ENCODE measurements at places on chromosomes 1 and 21. TPM values are rescaled to one million over a fixed set of nuclear protein-coding genes. Genes with fewer than 3 reads are reported as not detected.
A peak's percentile ranks its signal among the peaks of the same experiment; 100 is the strongest.

Gene TMOD4
- 1.3 TPM for polyA plus RNA-seq

Gene NIBAN1
- 24.7 TPM for polyA plus RNA-seq

Gene LINGO4
- 1.3 TPM for polyA plus RNA-seq

Gene MYBPH
- polyA plus RNA-seq, result not detected

Gene TSSK3
- 2.7 TPM for polyA plus RNA-seq

Gene PDC
- polyA plus RNA-seq, result not detected

GRCh38 chr1:152932170-152932811, 14.7 kb upstream of the SPRR5 start:
- H3K4me1 ChIP-seq, result no peaks in the 10 kb centered on the region
- no peak overlapping the region for H3K27ac ChIP-seq
- no peak overlapping the region for H3K4me3 ChIP-seq

DNA sequence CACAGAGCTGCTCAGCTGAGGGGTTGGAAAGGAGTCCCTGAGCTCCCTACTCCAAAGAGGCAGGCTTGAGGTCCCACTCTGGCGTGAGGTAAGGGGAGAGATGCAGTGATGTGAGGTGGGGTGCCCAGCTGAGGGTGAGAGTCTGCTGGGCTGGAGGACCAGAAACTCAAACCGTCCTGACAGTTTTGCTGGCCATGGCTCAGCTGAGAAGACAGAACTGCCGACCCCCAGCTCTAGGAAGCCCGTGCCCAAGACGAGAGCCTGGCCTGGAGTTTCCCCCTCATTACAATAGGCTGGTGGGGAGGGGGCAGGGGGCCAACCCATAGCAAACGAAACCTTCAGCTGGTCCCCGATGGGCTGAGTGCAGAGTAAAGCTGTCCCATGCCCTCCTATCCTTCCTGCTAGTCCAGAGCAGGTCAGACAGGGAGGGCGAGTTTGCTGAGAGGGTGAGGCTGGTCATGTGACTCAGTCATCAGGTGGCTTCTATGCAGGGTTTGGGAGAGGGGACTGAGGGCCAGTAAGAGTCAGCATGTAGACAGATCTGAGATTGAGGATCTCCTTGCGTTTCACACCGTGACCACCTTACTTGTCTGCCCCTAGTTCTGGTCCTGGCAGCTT, 129.3 kb downstream of the PRDM2 start:
- H3K27ac ChIP-seq, result no peak overlapping the region
- no peak overlapping the region for H3K4me3 ChIP-seq
- no peaks in the 10 kb centered on the region for H3K4me1 ChIP-seq

GRCh38 chr1:82264802-82265201, 464.1 kb downstream of the ADGRL2 start:
- H3K36me3 ChIP-seq, result no peaks in the 10 kb centered on the region
- no peak overlapping the region for H3K4me3 ChIP-seq
- no peaks in the 10 kb centered on the region for H3K4me1 ChIP-seq
- DNase-seq, result no peak
- no peaks in the 10 kb centered on the region for H3K27me3 ChIP-seq
- H3K27ac ChIP-seq, result no peak overlapping the region

DNA sequence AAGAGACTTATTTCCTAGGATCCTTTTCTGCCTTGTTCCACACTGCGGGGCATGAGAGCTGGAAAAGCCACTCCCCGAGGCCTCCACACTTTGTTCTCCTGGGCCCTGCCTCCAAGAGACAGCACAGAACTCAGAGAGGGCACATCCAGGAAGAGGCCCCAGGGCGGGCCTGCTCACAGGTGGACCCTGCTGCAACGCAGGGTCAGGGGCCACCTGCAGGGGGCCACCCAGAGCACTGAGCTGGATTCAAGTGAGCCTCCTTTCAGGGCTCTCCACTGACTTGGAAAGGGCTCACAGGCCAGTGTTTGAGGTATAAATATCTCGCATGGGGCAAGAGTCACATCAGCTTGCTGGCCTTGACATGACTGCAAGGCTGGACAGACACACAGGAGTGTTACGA, 4.8 kb downstream of the RGS16 start:
- DNase-seq, result no peak
- H3K4me1 ChIP-seq, result peaks cover 14% of the 10 kb centered on the region
- no peak overlapping the region for H3K27ac ChIP-seq
- H3K36me3 ChIP-seq, result no peaks in the 10 kb centered on the region
- H3K27me3 ChIP-seq, result peaks cover 5% of the 10 kb centered on the region

DNA sequence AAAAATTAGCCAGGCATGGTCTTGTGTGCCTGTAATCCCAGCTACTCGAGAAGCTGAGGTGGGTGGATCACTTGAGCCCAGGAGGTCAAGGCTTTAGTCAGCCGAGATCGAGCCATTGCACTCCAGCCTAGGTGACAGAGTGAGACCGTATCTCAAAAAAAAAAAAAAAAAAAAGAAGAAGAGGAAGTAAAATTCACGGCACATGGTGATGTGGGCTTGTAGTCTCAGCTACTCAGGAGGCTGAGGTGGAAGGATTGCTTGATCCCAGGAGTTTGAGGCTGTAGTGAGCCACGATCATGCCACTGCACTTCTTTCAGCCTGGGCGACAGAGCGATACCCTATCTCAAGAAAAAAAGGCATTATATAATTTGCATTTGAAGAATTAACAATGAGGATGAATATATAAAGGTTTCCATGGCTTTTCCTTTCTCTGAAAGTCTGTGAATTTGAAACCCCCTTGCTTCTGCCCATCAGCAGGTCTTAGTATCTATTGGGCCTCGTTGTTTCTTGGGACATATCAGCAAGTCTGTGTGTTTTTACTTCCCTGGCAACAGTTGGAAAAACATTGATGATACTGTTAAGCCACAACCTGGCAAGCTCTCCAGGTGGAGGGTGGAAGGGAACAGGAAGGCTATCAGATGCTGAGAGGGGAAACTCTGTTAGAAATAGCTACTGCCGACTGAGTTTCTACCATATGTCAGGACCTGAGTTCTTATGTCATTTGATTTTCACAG, 4.6 kb upstream of the PLA2G2D start:
- H3K36me3 ChIP-seq, result no peaks in the 10 kb centered on the region
- no peak overlapping the region for H3K27ac ChIP-seq
- no peak for DNase-seq
- H3K27me3 ChIP-seq, result peaks cover 4% of the 10 kb centered on the region
- H3K4me1 ChIP-seq, result no peaks in the 10 kb centered on the region

DNA sequence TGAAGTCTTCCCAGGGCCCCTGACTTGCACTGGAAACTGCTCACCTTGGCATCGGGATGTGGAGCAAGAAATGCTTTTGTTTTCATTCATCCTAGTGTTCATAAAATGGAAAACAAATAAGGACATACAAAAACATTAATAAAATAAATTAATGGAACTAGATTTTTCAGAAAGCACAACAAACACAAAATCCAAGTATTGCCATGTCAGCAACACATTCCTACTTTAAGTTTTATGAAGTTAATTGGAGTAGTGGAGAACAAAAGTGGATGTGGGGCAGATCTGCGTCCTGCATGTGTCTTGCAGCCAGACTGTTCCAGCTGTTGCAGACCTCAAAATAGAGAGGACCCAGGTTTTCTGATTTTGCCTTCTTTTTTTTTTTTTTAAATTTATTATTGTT, 32.9 kb downstream of the PRMT2 start:
- DNase-seq, result no peak
- H3K27ac ChIP-seq, result no peak overlapping the region
- no peaks in the 10 kb centered on the region for H3K27me3 ChIP-seq
- peaks cover 8% of the 10 kb centered on the region for H3K36me3 ChIP-seq
- H3K4me1 ChIP-seq, result peaks cover 15% of the 10 kb centered on the region
- H3K4me3 ChIP-seq, result peak overlapping the region; percentile 81

GRCh38 chr1:204503122-204503912, 8.7 kb upstream of the PIK3C2B start:
- H3K4me3 ChIP-seq, result no peak overlapping the region
- peaks cover 34% of the 10 kb centered on the region for H3K4me1 ChIP-seq
- H3K36me3 ChIP-seq, result no peaks in the 10 kb centered on the region
- DNase-seq, result peak; percentile 68

DNA sequence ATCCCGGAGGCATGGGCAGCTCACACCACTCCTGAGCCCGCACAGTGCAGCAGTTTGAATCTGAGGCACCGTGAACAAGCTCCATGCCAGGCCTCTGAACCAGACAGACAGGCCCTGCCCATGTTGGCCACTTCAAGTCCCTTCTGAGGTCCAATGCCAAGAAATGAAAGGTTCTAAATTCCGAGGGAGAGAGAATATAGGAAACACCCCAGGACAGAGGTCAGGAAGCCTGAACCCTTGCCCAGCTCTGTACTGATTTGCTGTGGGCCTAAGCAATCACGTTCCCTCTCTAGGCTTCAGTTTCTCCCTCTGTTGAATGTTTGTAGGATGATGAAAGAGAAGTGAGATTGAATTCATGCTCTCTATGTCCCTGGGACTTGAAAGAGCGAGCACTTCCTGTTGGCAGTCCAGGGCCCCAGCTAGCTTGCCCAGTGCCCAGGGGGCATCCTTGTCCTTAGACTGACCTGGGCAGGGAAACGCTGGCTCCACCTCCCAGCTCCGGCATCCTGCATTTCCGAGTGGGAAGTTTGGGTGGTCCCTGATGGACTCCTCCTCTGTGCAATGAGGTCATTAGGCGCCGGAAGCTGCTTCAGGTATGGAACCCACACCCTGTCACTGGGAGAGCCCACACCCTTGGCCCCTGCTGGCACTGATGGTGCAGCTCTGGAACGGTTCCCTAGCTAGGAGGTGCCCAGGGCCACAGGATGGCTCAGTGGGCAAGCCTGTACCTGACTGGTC, 242.4 kb upstream of the TMEM51 start:
- no peak overlapping the region for H3K4me3 ChIP-seq
- no peaks in the 10 kb centered on the region for H3K4me1 ChIP-seq
- H3K27me3 ChIP-seq, result no peaks in the 10 kb centered on the region
- H3K36me3 ChIP-seq, result no peaks in the 10 kb centered on the region
- no peak for DNase-seq

DNA sequence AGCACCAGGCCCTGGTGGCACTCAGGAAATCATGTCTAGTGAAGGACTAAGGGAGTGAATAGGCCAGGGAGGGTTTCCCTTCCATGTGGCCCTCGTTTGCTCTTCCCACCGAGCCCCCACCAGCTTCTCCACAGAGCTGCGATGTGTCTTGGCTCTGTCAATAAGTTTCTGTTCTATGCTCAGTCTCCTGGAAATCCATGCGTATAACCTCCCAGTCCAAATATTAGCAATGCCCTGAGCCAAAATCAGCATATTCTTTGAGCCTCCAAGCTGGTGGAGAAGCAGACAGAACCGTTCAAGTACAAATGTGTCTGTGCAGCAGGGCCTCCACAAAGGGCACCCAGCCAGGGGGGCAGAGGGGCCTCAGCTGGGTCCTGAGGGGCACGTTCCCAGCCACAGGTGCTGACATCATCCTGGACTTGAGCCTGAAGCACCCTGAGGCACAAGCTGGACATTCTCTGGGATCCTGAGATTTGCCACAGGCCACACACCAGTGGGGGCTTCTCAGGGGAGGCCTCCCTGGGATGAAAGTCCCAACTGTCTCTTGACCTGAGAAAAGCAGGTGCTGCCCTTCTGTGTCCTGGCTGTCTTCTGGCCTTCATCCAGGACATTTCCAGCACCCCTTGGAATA, 350.5 kb upstream of the VAMP3 start:
- no peaks in the 10 kb centered on the region for H3K36me3 ChIP-seq
- peaks cover 7% of the 10 kb centered on the region for H3K27me3 ChIP-seq
- no peaks in the 10 kb centered on the region for H3K4me1 ChIP-seq

- peaks cover under 1% of the 10 kb centered on the region for H3K27me3 ChIP-seq
- no peak for DNase-seq
- H3K27ac ChIP-seq, result no peak overlapping the region
These were observed 24.0 kb downstream of the MTOR start for GRCh38 chr1:11238311-11238710.

DNA sequence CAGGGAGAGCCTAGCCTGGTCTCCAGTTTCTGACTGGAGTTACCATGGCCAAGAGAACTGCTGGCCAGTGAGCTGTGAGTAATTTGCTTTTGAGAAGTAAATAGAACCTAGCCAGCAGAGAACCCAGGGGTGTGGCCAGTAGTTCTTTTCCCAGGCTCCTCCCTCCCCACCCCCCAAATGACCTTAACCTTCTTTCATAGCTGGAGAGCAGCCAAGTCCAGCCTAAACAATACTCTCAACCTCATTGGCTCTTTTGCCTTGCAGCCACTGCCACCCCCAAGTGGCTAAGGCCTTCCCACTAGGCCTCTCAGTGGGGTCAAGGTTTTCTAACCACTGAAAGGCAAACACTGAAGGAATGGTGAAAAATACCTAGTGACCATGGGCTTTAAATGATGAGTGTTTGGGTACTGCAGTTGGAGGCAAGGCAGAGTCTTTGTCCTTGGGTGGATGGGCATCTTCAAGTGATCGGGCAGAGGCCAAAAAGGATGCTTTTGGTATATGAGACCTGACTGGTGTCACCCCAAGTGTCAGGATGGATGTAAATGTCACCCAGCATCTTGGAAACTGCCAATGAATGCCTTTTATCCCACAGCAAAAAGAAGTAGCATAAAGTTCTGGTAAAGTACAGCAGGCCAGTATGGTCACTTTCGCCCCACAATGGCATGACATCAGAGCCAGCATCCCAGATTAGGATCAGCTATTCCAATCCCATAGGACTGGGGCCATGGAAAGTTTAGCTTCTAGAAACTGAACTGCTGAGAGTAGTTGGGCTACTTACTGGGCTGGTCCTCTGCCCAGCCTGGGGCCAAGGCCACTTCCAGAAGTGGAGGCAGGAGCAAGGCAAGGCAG, 3.5 kb upstream of the PIGV start:
- peak overlapping the region; percentile 95 for H3K27ac ChIP-seq
- no peak overlapping the region for H3K4me3 ChIP-seq
- peaks cover 21% of the 10 kb centered on the region for H3K27me3 ChIP-seq
- DNase-seq, result no peak
- H3K4me1 ChIP-seq, result peaks cover 88% of the 10 kb centered on the region

GRCh38 chr21:17472592-17473271, 40.1 kb upstream of the CXADR start:
- no peaks in the 10 kb centered on the region for H3K36me3 ChIP-seq
- H3K4me1 ChIP-seq, result no peaks in the 10 kb centered on the region
- H3K27me3 ChIP-seq, result no peaks in the 10 kb centered on the region
- DNase-seq, result no peak
- no peak overlapping the region for H3K27ac ChIP-seq

GRCh38 chr1:213983493-213984386, 4.0 kb upstream of the PROX1 start:
- peaks cover 61% of the 10 kb centered on the region for H3K27me3 ChIP-seq
- no peak overlapping the region for H3K27ac ChIP-seq
- H3K4me1 ChIP-seq, result peaks cover 14% of the 10 kb centered on the region
- H3K36me3 ChIP-seq, result peaks cover 11% of the 10 kb centered on the region
- H3K4me3 ChIP-seq, result no peak overlapping the region

- peak overlapping the region; percentile 86 for H3K27ac ChIP-seq
- peak overlapping the region; percentile 94 for H3K4me3 ChIP-seq
- H3K36me3 ChIP-seq, result no peaks in the 10 kb centered on the region
- peaks cover 8% of the 10 kb centered on the region for H3K27me3 ChIP-seq
- peaks cover 23% of the 10 kb centered on the region for H3K4me1 ChIP-seq
These were observed 705 bp upstream of the QSOX1 start for GRCh38 chr1:180154003-180154324.

DNA sequence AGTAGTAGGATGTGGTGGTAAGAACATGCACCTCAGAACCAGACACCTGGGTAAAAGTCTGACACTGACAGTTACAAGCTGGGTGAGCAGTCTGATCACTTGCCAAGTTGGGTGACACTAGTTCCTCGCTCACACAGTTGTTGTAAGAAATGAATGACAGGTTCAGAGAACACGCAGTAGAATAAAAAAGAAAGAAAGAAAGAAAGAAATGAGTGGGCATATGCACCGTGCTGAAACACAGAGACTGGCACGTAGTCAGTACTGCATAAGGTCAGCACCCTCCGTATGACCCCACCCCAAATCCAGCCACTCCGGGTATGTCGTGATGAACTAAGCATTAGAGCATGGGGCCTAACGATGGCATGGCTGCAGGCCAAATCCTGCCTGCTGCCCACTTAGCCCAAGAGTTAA, 90.6 kb downstream of the GLUL start:
- no peaks in the 10 kb centered on the region for H3K4me1 ChIP-seq
- DNase-seq, result no peak
- no peak overlapping the region for H3K4me3 ChIP-seq
- H3K27ac ChIP-seq, result no peak overlapping the region
